ENCODE measurements at places on chromosomes 6 and 20. TPM values are rescaled to one million over a fixed set of nuclear protein-coding genes. Genes with fewer than 3 reads are reported as not detected.

- ATAC-seq = no peak
These were observed 1.4 kb upstream of the AAR2 start for GRCh38 chr20:36234771-36235320.

DNA sequence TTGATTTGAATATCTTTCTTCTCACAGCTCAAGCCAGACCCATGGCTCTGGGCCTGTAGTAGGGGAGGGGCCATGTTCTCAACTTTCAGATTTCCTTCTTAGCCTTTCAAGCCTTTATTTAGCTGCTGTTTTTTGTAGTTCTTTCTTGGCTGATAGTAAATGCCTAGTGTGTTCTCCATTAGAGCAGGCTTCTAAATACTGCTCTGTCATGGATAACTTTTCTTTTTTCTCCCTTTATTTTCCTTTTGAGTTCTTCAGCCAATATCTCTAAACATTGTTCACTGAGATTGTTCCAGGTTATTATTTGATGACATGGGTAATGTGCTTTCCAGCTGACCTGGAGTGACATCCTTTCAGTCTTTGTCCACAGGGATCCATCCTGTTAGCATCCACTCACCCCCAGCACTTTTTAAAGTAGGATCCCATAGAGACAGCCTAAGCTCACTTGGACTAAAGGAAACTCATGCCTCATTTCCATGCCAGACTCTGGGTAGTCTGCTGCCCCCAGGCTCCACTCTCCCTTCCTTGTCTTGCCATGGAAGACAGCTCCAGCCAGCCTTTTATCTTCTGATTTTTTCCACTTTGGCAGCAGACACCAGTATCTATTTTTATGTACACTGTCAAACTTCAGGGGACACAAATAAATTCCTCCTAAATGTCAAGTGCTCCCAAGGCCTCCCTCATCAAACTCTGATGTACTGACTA lies 645.6 kb downstream of the RNF144B start:
- ATAC-seq = no peak

Gene BANF2
- not detected for total RNA-seq

- ATAC-seq = peak; percentile 76
These were observed 193.4 kb downstream of the BACH2 start for GRCh38 chr6:90103056-90103800.

GRCh38 chr20:31607640-31608250 lies 2.7 kb downstream of the ID1 start:
- no peak for ATAC-seq

Gene MAK
- total RNA-seq = 1.1 TPM

All from activated T-helper 17 cell treated with anti-CD3 and anti-CD28 coated beads, Interleukin-2, amount 50 U/mL, for 72 hours (primary cell).